M059J (cell line): ENCODE measurements at places on chromosomes 16 and 17. TPM values are rescaled to one million over a fixed set of nuclear protein-coding genes. Genes with fewer than 3 reads are reported as not detected.

GRCh38 chr16:49563666-49564065, 190.1 kb downstream of the C16orf78 start:
- no peak for DNase-seq

GRCh38 chr16:75108792-75109731, 7.5 kb downstream of the LDHD start:
- DNase-seq, result peak; percentile 99

Gene IGFALS
- 0.07 TPM in 1 of 2 replicates, not detected in the other for total RNA-seq

DNA sequence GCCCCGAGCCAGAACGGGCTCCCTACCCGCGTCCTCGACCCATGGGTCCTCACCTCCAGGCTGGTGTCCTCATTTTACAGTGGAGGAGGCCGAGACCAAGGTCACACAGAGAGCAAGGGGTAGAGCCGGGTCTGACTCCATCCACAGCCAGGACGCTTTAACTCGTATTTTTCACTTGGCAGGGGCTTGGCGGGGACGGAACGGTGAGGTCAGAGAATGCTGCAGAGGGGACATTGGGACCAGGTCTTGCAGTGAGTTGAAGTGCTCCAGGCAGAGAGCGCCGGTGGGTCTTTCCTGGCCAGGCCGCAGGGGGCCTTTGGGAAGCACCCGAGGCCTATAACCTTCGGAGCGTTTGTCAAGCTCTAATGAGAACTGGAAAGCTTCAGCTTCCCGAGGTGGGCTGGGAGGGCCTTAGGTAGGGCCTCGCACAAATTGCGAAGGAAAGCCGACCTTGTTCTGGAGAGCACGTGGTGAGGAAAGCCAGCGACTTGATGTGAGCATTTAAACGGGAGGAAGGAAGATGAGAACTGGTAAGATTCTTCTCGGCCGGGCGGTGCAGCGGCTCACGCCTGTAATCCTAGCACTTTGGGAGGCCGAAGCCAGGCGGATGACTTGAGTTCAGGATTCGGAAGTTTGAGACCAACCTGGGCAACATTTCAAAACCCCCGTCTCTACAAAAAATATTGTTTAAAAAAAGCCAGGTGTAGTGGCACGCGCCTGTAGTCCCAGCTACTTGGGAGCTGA, 908 bp upstream of the CLUH start:
- DNase-seq, result no peak

Gene EME1
- total RNA-seq, result 6.1 and 9.6 TPM in 2 replicates

DNA sequence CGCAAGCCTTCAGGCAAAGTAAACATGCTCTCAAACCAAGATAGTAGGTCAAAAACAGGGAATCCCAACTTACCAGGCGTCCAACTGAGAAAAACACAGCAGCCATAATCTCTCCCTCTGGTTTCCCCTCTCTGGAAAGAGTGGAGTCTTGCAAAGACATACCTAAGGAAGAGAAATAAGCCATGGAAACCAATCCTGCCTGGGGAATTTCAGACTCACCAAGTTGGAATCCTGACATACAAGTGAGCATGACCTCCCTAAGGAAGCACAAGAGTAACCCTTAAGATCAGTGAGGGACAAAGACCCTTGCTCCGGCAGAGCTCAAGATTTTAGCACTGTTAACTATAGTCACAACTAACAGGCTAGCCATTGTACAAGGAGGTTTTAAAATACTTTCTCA, 4.1 kb downstream of the ZNF624 start:
- DNase-seq, result no peak

Gene ABCC6
- total RNA-seq, result 3.6 and 3.9 TPM in 2 replicates

DNA sequence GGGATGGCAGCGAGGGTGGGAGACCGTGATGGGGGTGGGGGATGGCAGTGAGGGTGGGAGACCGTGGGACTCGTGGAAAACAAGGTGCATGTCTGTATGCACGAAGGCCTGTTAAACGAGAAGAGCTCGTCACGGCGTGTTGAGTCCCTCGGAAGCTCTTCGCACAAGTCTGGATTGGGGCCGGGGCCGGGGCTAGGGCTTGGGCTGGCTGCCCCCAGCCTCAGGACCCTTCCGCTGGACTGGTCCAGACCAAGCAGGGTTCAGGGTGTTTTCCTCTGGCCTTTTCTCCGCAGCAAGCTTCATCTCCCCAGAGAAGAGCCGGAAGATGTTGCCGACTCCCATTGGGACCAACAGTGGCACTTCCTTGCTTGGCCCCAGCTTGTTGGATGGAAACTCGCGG, 7.7 kb upstream of the JPT2 start:
- no peak for DNase-seq

DNA sequence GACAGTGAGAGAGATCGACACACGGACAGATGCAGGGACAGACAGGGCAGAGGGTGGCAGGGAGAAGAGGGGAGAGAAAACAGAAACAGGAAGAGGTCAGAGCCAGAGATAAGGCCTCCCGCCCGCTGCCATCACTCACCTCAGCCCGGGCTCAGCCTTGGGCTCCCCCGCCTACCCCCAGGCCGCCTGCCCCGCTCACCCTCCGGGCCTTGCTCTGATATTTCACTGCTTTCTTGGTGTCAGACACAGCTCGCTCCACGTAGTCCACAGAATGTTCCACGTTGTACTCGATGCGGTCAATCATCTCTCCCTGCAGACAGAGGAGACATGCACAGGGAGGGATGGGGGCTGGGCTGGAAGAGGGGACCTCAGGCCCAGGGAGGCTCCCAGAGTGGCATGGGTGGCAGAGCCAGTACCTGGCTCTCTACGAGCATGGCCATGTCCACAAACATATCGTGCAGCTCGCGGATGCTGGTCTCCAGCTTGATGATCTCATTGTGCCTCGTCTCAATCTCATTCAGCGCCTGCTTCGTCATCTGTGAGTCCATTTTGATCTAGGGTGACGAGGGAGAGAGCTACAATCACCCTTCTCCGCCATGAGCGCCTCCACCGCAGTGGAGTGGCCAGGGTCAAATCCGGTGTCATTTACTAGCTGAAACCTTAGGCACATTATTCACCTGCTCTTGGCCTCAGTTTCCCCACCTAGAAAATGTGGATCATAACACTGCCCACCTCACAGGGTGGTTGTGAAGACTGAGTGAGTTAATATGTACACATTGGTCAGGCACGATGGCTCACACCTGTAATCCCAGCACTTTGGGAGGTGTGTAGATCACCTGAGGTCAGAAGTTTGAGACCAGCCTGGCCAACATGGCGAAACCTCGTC, 8.2 kb downstream of the HSD3B7 start:
- DNase-seq, result no peak

Gene CNTNAP1
- 5.4 and 11.8 TPM in 2 replicates for total RNA-seq

Gene NLRC3
- total RNA-seq, result not detected in 2 replicates

DNA sequence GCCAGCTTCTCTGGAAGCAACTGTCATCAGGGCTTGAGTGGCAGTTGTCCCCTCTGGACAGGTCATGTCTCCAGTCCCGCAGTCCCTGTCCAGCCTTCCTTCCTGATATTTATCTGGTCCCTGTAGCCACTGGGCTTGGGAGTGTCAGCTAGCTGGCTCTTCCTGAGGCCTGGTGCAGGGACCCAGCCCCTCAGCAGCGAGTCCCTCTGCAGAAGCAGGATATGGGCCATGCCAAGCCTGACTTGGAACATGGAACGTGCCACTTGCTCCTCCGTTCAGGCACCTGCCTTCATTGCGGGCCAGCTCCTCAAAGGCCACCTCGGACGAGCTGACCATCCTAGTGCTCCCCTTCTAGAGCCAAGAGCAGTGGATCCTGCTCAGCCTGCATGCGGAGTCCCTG, 26.3 kb downstream of the DRC3 start:
- DNase-seq, result no peak

GRCh38 chr16:5851393-5851982, 753.9 kb upstream of the EEF2KMT start:
- peak; percentile 86 for DNase-seq

Gene TBC1D28
- total RNA-seq, result not detected in 2 replicates

DNA sequence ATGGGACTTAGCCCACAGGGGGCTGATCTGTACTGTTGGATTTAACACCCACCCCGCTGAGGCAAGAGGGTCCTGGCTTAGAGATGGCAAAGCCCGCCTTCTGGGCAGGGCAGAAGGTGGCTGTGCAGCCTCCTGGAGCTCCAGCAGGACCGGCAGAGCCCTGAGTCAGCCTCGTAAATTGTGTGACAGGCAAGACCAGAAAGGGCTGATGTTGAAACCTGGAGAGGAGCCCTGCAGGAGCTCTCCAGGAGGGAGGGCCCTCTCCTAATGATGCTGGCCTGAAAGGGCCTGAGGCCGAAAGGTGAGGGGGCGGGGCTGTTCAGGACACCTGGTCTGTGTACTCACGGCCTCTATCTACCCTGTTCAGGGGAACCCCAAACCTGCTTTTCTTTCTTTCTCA, 22.5 kb upstream of the MYO15B start:
- DNase-seq, result peak; percentile 86

Gene TBC1D3B
- total RNA-seq, result not detected in 2 replicates

DNA sequence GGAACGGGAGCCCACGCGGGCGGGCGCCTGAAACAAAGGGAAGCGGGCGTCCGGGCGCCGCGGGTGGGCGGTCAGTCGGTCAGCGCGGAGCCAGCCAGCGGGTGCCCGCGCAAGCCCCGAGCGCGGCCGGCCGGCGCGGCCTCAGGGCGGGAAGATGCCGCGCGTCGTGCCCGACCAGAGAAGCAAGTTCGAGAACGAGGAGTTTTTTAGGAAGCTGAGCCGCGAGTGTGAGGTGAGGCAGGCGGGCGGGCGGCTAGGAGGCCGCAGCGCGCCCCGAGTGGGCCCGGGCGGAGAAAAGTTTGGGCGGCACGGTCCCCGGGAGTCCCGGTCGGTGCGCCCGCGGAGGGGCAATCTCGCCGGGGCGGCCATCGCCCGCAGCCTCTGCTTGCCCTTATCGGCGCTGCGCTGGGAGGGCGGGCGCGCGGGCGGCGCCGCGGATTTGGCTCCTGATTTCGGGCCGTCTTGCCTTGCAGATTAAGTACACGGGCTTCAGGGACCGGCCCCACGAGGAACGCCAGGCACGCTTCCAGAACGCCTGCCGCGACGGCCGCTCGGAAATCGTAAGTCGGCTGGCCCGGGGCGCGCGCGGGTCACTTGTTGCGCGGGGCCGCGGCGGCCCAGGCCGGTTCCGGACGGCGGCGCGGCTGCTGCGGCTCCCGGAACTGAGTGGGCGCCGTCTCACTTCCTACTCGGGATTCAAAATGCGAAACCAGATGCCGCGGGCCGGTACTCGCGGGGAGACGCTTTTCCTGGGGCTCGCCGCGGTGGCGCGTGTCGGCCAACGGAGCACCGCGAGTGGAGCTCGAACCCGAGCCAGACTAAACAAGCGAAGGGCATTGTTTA, 526 bp downstream of the CBFB start:
- DNase-seq, result peak; percentile 53

GRCh38 chr16:81401035-81401950, 43.3 kb upstream of the CMIP start:
- peak; percentile 95 for DNase-seq

- no peak for DNase-seq
These were observed at the start of gene WSCD1 for GRCh38 chr17:6069539-6070429. WSCD1 (plus strand) TSS chr17:6070379; CDS start chr17:6080659, 10,280 bp downstream.

GRCh38 chr17:49494986-49495841, at the start of gene NGFR:
NGFR (plus strand) TSS chr17:49495293; CDS start chr17:49495418, 125 bp downstream.
- peak; percentile 36 for DNase-seq

Gene CCDC144A
- 0.27 and 0.42 TPM in 2 replicates for total RNA-seq

Gene OR3A1
- total RNA-seq, result not detected in 2 replicates

- DNase-seq, result peak; percentile 84
These were observed 29.6 kb upstream of the PHOSPHO1 start for GRCh38 chr17:49260011-49260816.

DNA sequence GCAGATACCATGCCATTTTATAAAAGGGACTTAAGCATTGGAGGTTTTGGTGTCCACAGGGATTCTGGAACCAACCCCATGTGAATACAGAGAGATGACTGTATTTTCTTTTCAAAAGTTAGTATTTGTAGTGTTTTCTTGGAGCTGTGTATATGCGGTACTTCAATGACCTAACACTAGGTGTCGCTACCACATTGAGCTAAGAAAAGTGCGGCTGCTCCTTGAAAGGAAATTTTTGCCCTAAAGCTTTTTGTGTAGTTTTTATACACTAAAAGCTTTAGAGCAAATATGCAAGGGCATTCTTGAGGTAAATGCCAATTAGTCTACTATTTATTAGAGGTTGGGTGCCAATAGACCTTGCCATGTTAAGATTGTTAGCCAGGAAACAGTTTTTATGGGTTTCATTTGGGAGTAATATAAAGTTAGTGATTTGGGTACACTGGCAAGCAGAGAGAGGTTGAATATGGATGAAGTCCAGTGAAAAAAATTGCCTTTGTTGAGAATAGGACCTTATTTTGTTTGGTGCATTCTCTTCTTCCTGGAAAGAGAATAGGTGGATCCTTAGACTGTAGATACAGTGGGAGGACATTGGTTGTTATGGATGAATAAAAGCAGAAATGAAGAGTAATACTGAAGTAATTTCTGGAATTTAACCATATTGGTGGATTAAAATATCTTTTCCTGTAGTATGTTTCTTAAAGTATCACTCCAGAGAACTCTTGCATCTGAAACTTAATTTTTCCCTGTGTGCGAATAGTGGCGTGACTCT, 43.3 kb downstream of the BCAS3 start:
- DNase-seq, result peak; percentile 60

Gene CEP295NL
- 0.12 and 1.6 TPM in 2 replicates for total RNA-seq

DNA sequence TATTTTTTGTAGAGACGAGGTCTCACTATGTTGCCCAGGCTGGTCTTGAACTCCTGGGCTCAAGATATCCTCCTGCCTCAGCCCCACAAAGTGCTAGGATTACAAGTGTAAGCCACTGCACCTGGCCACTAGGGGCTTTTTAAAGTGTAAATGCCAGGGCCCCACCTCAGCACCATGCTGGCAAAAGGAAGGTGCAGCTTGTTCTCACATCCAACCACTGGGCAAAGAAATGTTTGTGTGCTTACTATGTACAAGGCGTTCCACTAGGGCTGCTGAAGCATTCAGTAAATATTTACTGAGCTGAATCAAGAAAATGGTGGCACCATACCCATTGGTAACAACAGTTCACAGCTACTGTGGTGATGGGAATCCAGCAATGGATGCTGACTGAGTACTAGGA, 22.6 kb downstream of the COG1 start:
- no peak for DNase-seq

Gene COASY
- 31.3 and 33.0 TPM in 2 replicates for total RNA-seq

GRCh38 chr17:2406271-2406902, 5.5 kb upstream of the MNT start:
- DNase-seq, result peak; percentile 25

GRCh38 chr17:1008008-1008761, 11.3 kb downstream of the TIMM22 start:
- no peak for DNase-seq

GRCh38 chr17:43456661-43457361, 27.0 kb upstream of the DHX8 start:
- peak; percentile 62 for DNase-seq

Gene CMTM1
- total RNA-seq, result 2.1 and 3.8 TPM in 2 replicates

GRCh38 chr17:50848711-50849110, 13.3 kb downstream of the WFIKKN2 start:
- no peak for DNase-seq

DNA sequence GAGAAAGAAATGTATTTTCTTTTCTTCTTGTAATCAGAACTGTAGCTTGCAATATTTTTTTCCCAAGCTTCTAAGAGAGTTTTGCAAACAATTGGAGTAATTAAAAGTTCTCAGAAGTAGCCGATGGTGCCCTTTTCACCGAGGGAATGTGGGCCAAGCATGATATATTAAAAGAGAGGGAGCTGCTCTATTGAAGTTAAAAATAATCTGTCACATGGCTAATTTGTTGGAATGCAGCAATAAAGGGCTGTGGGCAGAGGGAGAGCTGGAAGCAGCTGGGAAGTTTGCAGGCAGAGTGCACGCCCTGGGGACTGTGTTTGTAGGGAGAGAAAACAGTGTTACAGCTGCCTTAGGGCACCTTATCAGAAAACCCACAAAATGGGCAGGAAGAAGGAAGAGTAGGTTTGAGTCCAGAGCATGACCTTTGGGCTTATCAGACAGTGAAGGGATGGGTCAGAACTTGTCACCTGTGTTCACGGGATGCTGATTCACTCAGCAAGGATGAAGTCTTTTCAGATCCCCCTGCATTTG, 18.5 kb upstream of the TERF2 start:
- DNase-seq, result peak; percentile 93

Gene PABPN1L
- not detected in 2 replicates for total RNA-seq

Gene NDUFB10
- 287 and 304 TPM in 2 replicates for total RNA-seq
